ENCODE measurements at places on chromosomes 5 and 9.

DNA sequence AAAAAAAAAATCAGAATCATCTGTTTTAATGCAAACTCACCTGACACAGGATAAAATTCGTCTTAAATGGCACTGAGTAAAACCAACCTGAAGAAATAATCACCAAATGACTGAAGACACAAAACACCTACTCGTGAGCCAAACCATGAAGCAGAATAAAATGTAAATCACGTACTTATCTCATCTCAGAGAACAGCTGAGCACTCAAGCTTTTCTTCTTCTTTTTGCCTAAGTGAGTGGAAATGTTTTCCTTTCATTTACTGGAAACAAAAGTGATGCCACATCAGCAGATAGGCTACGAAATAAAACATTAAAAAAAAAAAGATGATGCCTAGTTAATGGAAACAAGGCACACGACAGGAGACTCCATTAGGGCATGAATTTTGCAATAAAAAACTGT lies 36.4 kb downstream of the ATPSCKMT start:
- no peak for DNase-seq

- DNase-seq, result no peak
Measured at GRCh38 chr5:82364497-82364896, 86.3 kb upstream of the RPS23 start.

DNA sequence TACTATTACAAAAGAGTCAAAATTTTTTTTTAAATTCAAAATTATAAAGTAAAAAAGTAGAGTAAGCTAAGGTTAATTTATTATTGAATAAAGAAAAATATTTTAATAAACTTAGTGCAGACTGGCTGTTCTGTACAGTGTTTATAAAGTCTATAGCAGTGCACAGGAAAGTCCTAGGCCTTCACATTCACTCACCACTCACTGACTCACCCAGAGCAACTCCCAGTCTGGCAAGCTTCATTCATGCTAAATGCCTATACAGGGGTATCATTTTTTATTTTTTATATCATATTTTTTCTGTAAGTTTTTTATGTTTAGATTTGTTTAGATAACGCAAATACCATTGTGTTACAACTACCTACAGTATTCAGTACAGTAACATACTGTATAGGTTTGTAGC lies 700.7 kb upstream of the GRAMD2B start:
- DNase-seq, result no peak

- no peak for DNase-seq
Measured at GRCh38 chr5:169917500-169917899, 62.8 kb downstream of the INSYN2B start.

DNA sequence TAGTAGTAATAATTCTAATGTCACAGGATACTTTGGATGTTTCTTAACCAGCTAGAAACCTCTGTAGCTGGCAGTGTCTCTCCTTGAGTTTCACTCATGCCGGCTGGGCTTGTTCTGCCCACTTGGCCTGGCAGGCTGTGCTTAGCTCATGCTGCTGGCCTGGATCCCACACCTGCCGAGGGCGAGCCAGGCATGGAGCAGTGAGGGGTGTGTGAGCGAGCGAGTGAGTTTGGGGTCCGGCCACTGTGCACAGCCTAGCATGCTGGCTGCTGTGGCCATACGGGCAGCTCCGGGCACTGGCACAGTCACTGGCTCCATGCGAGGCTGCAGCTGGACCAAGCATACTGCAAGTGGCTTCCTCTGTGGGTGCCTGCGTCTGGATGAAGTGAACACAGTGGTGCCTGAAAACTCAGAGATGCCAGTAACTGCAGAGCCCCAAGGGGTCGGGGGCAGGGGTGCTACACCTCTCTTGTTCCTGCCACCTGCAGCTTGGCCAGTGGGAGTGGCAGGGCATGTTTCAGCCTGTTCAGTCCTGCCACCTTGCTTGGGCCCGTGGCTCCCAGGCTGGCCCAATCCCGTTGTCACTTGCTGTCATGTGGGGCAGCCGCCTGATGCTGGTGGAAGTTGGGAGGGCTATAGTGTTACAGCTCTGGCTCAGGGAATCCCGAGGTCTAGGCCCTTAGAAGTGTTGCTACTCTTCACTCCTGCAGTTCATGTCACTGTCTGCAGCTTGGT lies 9.9 kb downstream of the FSD1L start:
- DNase-seq, result no peak

GRCh38 chr5:21140987-21141386 lies 1153.0 kb upstream of the CDH18 start:
- DNase-seq, result no peak

DNA sequence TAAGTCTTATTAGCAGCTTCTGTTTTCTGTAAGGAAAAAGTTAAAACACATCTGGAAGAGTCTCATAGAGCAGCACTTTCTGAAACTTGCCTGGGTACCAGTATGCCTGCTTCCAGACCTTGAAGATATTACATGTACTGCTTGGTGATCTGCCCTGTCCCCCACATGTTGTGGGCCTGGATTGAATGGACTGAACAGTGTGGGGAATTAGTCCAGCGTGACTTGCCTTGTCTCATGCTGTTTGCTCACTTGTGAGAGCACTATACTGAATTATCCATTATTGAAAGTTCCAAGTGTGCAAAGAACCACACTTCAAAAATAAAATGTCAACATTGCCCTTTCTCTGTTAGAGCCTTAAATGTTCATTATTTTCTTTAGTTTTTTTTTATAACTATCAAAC lies 8.9 kb downstream of the CTNNA1 start:
- DNase-seq, result no peak

DNA sequence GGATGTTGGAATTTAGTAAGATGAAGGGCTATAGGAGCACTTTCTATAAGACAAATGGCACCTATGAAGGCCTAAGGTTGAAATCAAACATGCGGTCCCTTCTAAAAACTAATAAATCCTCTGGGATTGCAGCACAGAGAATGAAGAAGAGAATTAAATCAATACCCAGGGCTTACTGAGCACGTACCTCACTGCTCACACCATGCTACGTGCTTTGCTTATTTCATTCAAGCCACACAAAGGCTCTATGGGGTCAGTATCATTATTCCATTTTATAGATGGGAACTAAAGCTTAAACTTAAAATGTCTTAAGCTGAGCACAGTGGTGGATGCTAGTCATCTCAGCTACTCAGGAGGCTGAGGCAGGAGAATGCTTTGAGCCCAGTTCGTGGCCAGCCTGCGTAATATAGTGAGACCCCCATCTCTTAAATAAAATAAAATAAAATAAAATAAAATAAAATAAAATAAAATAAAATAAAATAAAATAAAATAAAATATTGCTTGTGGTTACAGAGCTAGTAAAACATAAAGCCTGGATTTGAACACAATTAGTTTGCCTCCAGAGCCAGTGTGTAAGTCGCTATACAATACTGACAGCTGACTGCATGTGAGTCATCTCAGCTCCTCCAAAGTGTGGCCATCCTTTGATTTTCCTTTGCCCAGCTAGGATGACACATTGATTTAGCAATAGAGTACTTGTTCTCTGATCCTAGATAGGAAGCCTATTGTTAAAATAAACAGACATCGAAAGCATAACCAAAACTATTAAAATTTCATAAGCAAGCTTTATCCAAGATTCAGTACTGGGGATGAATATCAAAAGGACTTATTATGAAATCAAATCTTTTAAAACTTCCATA lies 20.9 kb upstream of the DPYSL3 start:
- peak; percentile 49 for DNase-seq

- no peak for DNase-seq
Measured at GRCh38 chr9:16320338-16320902, 550.0 kb downstream of the BNC2 start.

DNA sequence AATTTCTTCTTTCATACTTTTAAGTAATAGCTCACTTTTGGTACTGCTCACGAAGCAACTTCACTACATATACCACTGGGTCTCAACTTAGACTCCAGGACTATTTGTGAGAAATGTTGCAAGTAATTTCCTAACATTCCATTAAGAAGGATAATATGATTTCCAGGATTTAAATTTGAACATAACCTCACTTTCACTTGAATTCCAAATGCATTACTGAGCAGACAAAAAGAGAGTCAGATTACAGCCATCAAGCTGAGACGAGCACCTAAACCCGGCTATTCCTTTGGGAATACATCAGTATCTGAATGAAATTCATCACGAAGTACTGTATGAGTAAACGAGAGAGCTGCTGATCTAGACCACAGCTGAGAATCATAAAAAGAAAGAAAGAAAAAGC lies 47.3 kb downstream of the LIFR start:
- DNase-seq, result peak; percentile 66

DNA sequence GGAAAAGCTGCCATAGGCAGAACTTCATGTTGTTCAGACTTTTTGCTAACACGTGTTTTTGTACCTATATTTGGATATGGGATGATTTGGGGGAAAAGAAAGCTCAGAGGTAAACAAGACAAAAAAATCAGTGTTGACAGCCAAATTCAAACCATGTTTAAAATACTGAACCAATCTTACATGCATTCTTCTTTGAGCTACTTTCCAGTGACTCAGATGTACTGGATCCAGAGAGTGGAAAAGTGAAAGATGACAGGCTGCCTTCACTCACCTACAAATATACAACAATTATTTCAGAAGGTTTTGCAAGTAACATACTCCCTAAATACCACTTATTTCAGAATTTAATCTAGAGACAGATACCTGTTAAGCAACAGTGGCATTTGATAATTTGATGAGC lies 165.7 kb downstream of the MPDZ start:
- DNase-seq, result peak; percentile 3

DNA sequence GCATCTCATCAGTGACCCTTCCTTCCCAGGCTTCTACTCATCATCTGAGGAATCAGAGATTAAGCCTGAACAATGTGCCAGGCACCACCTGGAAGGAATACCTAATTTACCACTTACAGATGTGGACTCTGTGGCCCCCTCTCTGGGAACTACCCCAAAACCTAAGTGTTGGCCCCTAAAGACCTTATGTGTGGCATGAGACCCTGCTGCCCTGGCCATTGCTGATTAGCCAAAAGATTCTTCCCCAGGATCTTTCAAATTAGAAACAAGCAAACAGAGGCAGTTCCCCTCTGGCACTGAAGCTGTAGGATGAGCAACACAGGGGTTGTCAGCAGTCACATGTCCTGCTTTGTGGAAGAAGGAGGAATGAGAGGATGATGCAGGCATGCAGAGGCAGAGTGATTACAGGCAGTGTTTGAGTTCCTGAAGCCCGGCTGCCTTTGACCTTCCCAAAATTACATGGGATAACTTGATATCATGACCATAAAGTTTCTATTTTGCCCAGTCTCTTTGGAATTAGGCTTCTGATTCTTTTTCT lies 10.6 kb downstream of the SPINK4 start:
- DNase-seq, result no peak

DNA sequence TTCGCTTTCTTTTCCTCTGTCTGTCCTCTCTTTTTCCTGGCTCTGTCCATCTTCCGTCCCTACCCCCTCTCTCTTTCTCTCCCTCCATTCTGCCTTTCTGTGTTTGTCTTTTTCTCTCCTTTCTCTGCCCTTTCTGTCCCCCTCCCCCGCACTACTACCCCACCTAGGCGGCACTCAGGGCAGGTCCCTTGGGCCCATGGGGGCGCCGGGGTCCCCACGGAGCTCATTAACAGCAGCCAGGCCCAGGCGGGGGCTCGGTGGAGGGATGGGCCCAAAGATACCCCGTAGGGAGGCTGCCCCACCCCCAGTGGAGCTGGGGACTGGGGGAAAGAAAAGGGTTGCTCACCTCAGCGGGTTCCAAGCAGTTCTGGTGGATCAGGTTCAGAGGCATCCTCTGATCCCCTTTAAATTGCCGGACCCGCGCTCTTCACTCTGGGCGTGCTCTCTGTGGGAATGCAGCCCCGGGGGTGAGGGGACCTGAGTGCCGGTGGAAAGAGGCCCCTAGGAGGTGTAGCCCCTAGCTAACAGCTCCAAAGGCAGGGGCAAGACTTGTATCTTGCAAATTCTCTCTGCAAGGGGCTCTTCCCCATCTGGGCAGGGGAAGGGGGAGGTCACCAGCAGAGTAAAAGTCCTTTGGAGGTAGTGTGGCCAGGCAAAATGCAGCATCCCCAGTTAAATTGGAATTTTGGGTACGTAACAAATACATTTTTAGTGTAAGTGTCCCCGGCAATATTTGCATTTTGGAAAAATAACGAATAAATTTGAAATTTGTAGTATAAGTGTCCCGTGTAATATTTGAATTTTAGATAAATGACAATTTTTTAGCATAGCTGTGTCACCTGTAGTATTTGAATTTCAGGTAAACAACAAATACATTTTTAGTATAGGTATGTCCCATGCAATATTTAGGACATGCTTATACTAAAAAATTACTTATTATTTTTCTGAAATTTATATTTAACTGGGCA lies 7.4 kb downstream of the LHX2 start:
- no peak for DNase-seq

DNA sequence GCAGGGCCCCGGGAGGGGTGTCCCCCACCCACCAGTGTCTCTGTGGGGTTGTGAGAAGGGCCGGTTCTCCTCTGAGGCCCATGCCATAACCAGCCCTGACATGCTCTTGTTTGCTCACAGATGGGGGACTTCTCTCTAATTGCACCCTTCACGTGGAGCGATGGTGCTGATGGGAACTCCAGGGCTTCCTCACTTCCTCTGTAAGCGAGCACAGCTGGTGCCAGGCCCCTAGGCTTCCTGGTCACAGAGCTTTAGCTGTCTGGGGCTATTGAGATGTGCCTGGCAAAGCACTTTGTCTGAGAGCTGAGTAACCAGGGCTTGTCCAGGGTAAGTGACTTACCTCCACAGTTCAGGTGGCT lies 36.4 kb downstream of the PHF2 start:
- DNase-seq, result no peak

GRCh38 chr5:65855766-65856315 lies 70.5 kb upstream of the ERBIN start:
- no peak for DNase-seq

DNA sequence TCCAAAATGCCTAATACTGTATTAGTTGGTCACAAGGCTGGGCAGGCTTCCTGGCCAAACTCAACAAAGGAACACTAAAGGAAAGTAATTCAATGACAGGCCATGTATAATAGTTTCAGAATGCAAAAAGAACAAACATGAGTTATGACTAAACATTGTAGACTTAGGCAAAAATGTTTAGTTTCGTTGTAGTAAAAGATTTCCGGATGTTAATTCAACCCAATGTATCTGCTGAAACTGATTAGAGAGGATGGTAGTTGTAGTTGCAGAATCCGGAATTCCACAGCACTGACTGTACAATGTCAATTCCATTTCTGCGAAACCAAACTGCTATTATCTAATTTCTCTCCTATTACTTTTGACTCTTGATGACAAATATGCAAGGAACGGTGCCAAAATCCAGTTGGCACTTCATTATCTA lies 117.9 kb upstream of the FST start:
- DNase-seq, result peak; percentile 96

DNA sequence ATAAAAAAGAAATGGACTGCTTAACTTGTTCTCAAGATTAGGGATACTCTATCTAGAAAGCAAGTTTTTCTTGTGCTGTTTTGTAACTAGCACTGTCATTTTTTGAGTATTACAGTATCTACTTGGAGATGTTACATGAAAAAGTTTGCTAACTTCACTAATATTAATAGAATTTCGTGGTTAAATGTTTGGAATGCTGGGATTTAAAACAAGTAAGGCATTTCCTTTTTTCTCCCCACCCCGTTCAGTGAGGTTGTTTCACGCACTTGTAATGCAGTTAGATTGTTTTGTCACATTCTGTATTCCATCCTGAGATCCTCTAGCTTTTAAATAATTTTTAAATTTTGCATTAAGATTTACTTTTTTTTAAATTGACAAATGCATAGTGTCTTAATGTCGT lies 20.0 kb upstream of the TEK start:
- peak; percentile 35 for DNase-seq
